Dermis lymphatic vessel endothelial cell (primary cell): ENCODE measurements at places on chromosomes 4 and X. TPM values are rescaled to one million over a fixed set of nuclear protein-coding genes. Genes with fewer than 3 reads are reported as not detected.

LANCL3 gene
- total RNA-seq, result 0.22 and 0.43 TPM in 2 replicates

KCND1 gene
- 0.09 and 0.22 TPM in 2 replicates for total RNA-seq

SLC4A4 gene
- total RNA-seq, result under 0.01 TPM in 1 of 2 replicates, not detected in the other

USP51 gene
- total RNA-seq, result 1.5 and 1.6 TPM in 2 replicates

PABPC4L gene
- total RNA-seq, result 0.65 and 0.77 TPM in 2 replicates

CT45A3 gene
- total RNA-seq, result not detected in 2 replicates

TENM3 gene
- total RNA-seq, result 26.2 and 46.1 TPM in 2 replicates

RHOXF1 gene
- not detected in 2 replicates for total RNA-seq

NXF2B gene
- total RNA-seq, result not detected in 2 replicates

TMEM31 gene
- 0.09 TPM in 1 of 2 replicates, not detected in the other for total RNA-seq

F8A3 gene
- total RNA-seq, result 0.52 and 0.65 TPM in 2 replicates

RHOXF2 gene
- total RNA-seq, result not detected in 2 replicates

KLHL4 gene
- total RNA-seq, result 126 and 135 TPM in 2 replicates

EPGN gene
- 0.17 TPM in 1 of 2 replicates, not detected in the other for total RNA-seq

HHIP gene
- 61.1 and 70.9 TPM in 2 replicates for total RNA-seq

KCNE5 gene
- 0.09 TPM in 1 of 2 replicates, not detected in the other for total RNA-seq

PPBP gene
- total RNA-seq, result not detected in 2 replicates

NXT2 gene
- total RNA-seq, result 13.0 and 17.5 TPM in 2 replicates
